ENCODE measurements at places on chromosomes 4 and X.

- DNase-seq, result no peak
Observed at GRCh38 chrX:94288972-94289371, 615.0 kb downstream of the FAM133A start.

DNA sequence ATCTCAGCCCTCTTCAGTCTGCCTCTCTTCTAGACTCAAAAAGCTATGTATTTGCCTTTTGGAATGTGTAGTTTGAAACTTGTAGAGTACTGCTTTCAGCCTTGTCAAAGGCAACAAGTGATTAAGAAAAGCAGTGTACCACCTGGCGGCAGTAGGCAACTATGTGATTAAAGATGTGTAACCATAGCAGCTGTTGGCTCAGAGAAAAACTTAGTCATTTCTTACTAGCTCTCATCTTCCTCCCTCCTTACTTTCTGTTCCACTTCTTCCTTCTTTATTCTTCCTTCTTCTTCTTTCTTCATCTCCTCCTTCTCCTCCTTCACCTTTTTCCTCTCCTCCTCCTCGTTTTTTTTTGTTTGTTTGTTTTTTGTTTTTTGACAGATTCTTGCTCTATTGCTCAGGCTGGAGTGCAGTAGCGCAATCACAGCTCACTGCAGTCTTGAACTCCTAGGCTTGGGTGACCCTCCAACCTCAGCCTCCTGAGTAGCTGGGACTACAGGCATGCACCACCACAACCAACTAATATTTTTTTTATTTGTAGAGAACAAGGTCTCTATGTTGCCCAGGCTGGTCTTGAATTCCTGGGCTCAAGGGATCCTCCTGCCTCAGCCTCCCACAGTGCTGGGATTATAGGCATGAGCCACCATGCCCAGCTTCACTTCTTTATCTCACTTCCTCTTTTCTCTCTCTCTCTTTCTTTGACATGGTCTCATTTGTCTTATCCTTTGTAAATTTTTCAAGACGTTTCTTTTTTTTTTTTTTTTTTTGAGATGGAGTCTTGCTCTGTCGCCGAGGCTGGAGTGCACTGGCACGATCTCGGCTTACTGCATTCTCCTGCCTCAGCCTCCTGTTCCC lies 32.6 kb downstream of the ABHD18 start:
- DNase-seq, result no peak

GRCh38 chrX:10110316-10110935 lies 46.3 kb upstream of the CLCN4 start:
- no peak for DNase-seq

- DNase-seq, result no peak
Observed at GRCh38 chrX:47748576-47748975, 88.1 kb upstream of the ZNF81 start.

DNA sequence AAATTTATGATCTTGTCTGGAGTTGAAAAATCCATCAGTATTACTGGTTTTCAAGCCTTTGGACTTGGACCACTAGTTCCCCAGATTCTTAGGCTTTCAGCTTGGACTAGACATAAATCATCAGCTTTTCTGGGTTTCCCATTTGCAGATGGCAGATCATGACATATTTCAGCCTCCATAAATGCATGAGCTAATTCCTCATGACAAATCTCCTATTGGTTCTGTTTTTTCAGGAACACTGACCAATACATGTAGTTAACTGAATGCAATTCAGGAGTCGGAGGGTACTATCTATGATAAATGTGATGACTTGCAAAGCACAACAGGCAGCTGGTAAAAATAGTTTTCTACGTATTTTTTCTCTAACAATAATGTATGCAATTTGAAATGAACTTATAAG lies 635.6 kb downstream of the TRAM1L1 start:
- no peak for DNase-seq

Measured in NT2/D1 (cell line).